Gastroesophageal sphincter (tissue), 4 donors: ENCODE measurements at places on chromosomes 3 and 15. TPM values are rescaled to one million over a fixed set of nuclear protein-coding genes. Genes with fewer than 3 reads are reported as not detected.

Gene HPS3
- total RNA-seq, result 13.7 TPM

Gene CP
- 21.0 TPM for total RNA-seq

Gene GOLGA8T
- total RNA-seq, result not detected

GRCh38 chr3:169528289-169528688, 135.2 kb downstream of the MECOM start:
- no peak for ATAC-seq

DNA sequence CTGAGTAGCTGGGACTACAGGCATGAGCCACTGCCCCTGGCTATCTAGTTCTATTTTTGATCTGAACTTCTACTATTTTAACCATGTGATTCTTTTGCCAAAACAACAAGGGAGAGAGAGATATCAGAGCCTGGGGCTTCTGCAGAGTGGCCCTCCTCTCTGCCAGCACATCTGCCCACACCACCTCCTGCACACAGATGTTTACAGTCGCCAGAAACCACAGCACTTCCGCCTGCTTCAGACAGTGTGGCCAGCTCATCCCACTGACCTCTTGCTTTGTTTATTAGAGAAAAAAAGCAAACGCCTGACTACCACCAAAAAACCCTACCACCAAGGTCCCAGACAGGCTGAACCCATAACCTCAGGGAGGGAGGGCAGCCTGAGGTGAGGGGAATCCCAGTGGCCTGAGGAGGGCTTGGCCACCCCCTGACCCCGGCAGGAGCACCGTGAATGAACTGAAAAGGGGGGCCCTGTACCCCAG, 85.9 kb upstream of the ABHD2 start:
- no peak for ATAC-seq

GRCh38 chr3:114874522-114874971, 272.5 kb downstream of the ZBTB20 start:
- ATAC-seq, result no peak
